ENCODE measurements at places on chromosomes 12 and 14.
A peak's percentile ranks its signal among the peaks of the same experiment; 100 is the strongest.

- no peak for DNase-seq
Measured at GRCh38 chr14:69321601-69322330, 61.8 kb downstream of the GALNT16 start.

DNA sequence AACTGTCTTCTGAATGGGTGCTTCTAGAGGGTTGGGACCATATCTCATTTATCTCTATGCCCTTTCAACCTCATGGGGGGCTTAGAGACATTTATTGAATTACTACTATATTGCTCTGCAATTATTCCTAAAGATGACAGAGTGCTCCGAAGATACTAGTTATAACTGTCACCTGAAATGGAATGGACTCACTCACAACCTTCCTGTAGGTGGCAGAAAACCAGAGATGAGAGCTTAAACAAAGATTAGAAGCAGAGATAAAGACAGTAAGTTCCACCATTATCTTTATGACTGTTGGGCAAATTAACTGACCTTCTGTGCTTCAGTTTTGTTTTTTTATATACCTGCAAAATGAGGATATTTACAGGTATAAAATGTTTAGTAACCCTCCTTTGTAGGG lies 31.5 kb upstream of the GTF2A1 start:
- DNase-seq = no peak

- DNase-seq = no peak
Measured at GRCh38 chr12:13530966-13531365, 334.4 kb downstream of the EMP1 start.

DNA sequence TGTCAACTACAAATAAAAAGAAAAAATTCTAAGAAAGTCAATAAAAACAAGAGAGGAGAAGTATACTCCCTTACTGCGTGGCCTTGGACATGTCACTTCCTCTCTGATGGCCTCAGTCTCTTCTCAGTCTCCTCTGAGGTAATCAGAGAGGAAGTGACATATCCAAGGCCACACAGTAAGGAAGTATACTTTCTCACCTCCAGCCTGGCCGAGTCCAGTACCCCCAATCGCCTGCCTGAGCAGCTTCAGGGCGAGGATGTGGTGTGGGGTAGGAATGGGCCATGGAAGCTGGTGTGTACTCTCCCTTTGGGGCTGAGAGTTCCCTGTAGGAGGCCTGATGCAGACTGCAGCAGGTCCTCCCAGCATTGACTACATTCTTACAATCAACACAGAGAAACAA lies 15.8 kb downstream of the VDR start:
- no peak for DNase-seq

GRCh38 chr14:91749868-91750267 lies 18.0 kb upstream of the CATSPERB start:
- no peak for DNase-seq

GRCh38 chr14:31286456-31287293 lies 79.1 kb upstream of the HECTD1 start:
- no peak for DNase-seq

DNA sequence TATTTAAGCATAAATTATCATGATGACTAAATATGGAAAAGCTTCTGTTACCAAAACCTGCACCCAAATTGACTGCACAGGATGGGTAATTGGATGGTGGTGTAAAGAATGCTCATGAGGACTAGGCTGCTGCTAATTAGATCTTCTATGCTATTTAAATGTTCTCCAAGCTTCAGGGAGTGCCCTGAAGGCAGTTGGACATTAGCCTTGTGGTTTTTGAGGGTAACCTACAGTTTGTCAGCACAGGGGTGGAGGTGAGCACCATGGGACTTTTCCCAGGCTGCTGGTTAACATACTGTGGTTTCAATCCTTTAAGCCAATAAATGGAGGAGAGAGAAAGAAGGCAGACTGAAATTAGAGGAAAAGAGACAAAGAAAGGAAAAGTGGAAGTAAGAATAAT lies 145.0 kb downstream of the WIF1 start:
- no peak for DNase-seq

GRCh38 chr12:48160807-48161206 lies 3.5 kb upstream of the ASB8 start:
- DNase-seq = peak; percentile 14

- no peak for DNase-seq
Measured at GRCh38 chr12:131094831-131095805, 141.4 kb downstream of the ADGRD1 start.

- no peak for DNase-seq
Measured at GRCh38 chr12:16530268-16530850, 75.6 kb downstream of the LMO3 start.

All from NCI-H446 (cell line).